ENCODE measurements at places on chromosomes 3 and 15. TPM values are rescaled to one million over a fixed set of nuclear protein-coding genes. Genes with fewer than 3 reads are reported as not detected.

- DNase-seq, result no peak
These were observed 206.6 kb upstream of the HES1 start for GRCh38 chr3:193929373-193929772.

DNA sequence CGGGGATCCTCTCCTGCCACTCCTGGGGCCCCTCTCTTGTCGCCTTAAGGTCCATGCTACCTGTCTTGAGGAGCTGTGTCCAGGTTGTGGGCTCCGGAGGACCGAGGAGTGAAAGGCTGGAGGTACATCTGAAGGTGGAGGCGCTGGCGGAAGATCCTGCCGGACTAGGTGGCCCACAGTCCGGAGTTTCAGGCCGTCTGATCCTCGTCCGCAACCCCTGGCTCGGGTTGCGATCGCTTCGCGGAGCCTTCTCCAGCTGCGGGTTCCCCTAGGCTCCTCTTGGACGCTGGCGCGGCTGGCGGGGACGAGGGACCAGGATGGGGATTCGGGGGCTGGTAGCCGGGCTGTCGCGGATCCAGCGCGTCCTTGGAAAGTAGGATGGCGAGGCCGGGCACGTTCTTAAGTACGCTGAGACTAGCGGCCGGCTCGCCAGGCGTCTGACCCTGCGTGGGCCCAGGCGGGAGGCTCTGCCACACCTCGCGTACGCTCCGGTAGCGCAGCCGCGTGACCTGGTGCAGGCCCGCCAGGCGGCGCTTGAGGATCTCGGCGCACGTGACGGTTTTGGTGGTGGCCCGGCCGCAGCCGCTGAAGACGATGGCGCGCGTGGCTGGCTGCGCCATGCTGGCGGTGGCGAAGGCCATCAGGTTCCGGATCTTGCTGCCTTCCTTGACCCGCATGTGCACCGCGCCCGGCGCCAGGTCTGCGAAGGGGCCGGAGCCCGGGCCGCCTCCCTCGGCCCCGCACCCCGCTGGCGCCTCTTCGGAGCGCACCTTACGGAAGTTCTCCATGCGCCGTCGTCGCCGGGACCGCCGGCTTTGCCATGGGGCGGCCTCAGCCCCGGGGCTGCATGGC is 550 bp downstream of the RPP25 start:
- no peak for DNase-seq

- no peak for DNase-seq
These were observed 673.4 kb downstream of the MECOM start for GRCh38 chr3:168990134-168990533.

- DNase-seq, result no peak
These were observed 139.3 kb downstream of the ZNF609 start for GRCh38 chr15:64599716-64600115.

- DNase-seq, result no peak
These were observed 254.5 kb downstream of the NLGN1 start for GRCh38 chr3:173652093-173652492.

GRK7 gene
- total RNA-seq, result 0.10 TPM

C3orf52 gene
- 12.9 TPM for total RNA-seq

CX3CR1 gene
- total RNA-seq, result 1.5 TPM

GRCh38 chr15:26561130-26561529 is 211.7 kb downstream of the GABRB3 start:
- DNase-seq, result no peak

- DNase-seq, result no peak
These were observed 1.6 kb upstream of the P3H2 start for GRCh38 chr3:190122198-190122771.

- DNase-seq, result no peak
These were observed 5.0 kb upstream of the IL17RE start for GRCh38 chr3:9897408-9898372.

ALS2CL gene
- total RNA-seq, result 21.0 TPM

- DNase-seq, result peak; percentile 62
These were observed 5.2 kb upstream of the EBLN2 start for GRCh38 chr3:73056014-73056844.

- DNase-seq, result peak; percentile 36
These were observed 39.9 kb upstream of the MB21D2 start for GRCh38 chr3:192957441-192958021.

- no peak for DNase-seq
These were observed 116.9 kb upstream of the NMNAT3 start for GRCh38 chr3:139794469-139795265.

DNA sequence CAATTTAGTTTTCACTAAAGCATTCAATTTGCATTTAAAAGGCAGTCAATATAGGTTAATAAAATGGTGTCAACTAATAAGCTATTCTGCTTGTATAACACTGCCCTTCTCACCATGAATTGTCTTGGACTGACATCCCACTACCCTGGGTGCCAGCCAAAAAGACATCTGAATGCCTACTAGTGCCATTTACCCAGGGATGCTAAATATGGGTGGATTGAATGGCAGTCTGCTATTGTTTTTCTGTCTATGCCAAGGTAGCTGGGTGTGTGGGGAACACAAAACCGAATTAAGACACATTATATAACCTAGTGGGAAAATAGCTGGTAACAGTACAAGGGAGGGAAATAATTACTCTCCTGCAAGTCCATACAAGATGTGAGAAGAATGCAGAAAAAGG is 240.0 kb upstream of the CFAP20DC start:
- DNase-seq, result no peak

DNA sequence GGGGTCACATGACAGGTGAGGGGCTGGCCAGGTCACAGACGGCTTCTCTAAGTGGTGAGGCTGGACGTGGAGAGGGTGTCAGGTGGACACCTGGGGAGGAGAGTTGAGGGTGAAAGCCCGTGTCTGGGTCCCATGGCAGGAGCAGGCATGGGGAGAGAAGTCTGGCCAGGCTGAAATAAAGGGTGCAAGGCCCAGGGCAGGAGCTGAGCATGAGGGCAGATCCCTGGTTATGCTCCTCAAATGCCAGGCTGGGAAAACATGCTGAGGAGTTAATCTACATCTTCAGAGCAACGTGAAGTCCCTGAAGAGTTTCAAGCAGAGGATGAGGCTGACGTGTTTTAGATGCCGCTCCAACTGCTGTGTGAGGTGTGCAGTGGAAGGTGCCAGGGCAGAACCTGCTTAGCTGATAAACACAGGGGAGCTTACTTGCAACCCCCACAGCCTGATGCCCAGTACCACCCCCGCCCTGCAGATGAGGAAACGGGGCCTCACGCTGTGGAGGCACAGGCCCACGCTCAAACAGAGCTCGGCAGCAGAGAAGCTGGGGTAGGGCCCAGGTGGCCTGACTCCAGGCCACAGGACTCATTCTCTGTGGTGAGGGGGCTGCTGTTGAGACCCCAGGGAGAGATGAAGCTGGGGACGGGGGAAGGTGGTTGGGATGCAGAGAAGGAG is 40.5 kb downstream of the HCN4 start:
- no peak for DNase-seq

DNA sequence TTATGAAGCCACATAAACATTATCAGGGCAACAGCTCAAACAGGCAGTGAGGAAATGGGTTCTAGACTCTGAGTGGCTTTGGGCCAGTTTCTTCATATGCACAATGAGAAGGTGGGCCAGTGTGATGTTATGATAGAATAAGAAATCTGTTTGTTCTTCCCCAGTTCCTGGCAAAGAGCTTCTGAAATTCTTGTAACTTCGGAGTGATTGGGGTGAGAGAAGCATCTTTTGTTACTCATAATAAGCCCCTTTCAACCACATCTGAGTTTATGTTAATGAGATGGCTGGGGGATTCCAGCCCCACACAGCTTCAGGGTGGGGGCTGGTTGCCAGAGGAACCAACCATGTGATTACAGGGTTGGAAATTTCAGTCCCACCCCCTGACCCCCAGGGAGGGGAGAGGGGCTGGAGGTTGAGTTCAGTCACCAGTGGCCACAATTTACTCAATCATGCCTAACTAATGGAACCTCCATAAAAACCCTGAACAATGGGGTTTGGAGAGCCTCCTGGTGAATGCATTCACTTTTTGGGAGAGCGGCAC is 57.0 kb upstream of the FRMD4B start:
- DNase-seq, result no peak

TRIM42 gene
- not detected for total RNA-seq

DGKG gene
- total RNA-seq, result 2.9 TPM

GRCh38 chr3:189344996-189345395 is 173.2 kb downstream of the TPRG1 start:
- DNase-seq, result no peak

DNA sequence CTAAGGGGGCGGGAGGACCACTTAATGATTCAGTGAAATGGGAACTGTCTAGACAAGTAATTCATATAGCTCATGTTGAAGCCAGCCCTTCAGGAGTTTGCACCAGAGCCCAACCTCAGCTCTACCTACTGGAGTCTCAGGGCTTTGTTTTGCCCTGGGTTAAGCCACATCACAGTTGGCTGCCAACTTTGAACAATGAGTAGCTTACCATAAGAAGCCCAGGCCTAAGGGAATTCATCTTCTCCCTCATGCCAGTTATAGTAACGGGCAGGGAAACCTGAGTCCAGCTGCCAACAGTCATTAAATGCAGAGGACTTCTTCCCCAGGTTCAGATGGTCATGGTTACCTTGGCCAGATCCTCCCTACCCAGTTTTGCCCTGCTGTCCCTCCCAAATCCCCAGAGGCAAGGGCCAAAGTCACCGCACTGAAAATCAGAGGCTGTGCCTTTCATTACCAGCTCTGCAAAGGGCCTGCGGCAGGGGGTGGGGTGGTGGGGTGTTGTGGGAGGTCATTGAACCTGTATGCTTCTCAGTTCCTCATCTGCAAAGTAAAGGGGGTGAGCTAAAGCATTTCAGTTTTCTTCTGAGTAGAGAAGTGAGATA is 302.2 kb upstream of the NR2E3 start:
- no peak for DNase-seq

RPLP1 gene
- total RNA-seq, result 142 TPM

GRCh38 chr3:186532598-186533072 is 11.5 kb downstream of the CRYGS start:
- DNase-seq, result no peak

GRCh38 chr3:120855665-120856437 is 52.2 kb upstream of the STXBP5L start:
- DNase-seq, result no peak

DNA sequence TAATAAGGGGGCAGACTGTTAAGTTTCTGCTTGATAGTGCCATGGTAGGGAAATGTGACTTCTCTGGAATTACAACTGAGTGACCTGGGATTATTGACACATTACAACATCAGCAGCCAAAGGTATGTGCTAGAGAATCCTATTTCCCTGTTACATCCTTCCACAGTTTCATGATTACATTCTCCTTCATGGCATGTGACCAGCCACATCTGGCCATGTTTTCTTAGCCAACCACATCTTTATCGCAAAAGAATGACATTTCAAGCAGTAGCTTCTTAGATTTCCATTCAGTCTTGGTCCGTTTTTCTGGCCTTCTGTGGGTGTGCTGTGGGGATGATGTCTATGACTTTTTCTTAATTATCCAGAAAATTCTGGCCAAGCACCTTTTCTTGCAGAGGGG is 45.4 kb upstream of the CTDSPL start:
- no peak for DNase-seq

DZIP1L gene
- 23.9 TPM for total RNA-seq

FOXL2 gene
- total RNA-seq, result 0.30 TPM

DNA sequence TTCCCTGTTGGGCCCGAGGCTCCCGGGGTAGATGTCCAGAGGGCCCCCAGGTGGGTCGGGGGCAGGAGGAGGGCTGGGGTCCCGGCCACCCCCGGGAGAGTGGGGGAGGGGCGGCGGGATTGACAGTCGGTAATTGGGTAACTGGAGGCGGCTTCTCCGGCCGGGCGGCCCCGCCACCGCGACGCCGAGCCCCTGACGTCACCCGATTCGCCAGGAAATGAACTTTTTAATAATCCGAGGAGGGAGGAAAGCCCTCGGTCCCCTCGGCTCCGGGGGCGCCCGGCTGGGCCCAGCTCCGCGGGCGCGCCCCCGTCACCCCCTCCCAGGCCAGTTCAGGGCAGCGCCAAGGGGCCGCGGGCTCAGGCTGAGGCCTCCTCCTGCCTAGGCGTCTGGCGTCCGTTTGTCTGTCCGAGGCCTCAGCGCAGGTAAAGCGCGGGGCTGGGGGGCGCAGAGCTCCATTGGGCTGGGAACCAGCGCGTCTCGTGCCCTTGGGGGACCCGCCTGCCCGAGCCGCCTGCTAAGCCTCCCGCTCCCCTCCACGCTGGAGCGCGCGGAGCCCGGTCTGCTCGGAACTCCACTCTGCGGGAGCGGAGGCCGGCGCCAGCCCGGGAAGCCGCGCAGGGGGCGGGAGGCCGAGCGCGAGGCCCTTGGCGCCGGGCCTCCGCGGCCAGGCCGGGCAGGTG is 3.9 kb downstream of the GATA2 start:
- DNase-seq, result no peak

DNA sequence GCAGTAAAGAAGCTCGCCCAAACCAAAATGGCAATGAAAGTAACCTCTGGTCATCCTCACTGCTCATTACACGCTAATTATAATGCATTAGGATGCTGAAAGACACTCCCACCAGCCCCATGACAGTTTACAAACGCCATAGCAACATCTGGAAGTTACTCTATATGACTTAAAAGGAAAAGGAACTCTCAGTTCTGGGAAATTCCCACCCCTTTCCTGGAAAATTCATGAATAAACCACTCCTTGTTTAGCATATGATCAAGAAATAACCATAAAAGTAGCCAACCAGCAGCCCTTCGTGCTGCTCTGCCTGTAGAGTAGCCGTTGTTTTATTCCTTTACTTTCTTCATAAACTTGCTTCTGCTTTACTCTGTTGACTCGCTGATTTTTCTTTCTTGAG is 164.6 kb downstream of the SMAD6 start:
- DNase-seq, result peak; percentile 33

GRCh38 chr3:55615039-55615693 is 128.1 kb upstream of the WNT5A start:
- no peak for DNase-seq

IGF1R gene
- 31.9 TPM for total RNA-seq

DNA sequence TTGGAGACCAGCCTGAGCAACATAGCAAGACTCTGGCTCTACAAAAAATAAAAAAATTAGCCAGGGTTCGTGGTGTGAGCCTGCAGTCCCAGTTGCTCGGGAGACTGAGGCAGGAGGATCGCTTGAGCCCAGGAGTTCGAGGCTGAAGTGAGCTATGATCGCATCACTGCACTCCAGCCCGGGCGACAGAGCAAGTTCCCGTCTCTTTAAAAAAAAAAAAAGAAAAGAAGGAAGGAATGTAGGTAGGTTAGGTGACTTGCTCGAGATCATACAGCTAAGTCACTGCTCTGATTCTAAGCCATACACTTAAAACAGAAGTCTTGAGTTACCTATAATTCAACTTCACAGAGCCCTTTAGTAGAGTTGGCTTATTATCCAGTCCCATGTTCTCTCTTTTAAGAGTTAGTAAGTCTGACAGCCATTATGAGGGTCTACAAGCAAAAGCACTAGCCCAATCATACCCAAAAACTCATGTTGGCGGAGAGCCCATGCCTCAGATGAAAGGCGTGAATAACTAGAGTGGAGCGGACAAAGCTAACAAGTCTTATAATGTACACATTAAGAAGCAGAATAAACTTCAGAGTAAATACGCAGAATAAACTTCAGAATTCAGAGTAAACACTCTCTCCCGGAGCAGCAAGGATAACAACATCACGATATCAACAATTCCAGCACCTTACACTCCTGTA is 768 bp downstream of the AAGAB start:
- peak; percentile 41 for DNase-seq

GRCh38 chr15:60708684-60709083 is 229.7 kb upstream of the ICE2 start:
- no peak for DNase-seq

ZNF620 gene
- 1.6 TPM for total RNA-seq

GOLGA6B gene
- total RNA-seq, result 0.10 TPM
